ENCODE measurements at places on chromosomes 11 and 22. TPM values are rescaled to one million over a fixed set of nuclear protein-coding genes. Genes with fewer than 3 reads are reported as not detected.

GRCh38 chr11:64774144-64774543 lies 4.2 kb downstream of the SF1 start:
- DNase-seq: no peak

GRCh38 chr11:5726351-5726750 lies 9.9 kb upstream of the OR56B1 start:
- no peak for DNase-seq

DNA sequence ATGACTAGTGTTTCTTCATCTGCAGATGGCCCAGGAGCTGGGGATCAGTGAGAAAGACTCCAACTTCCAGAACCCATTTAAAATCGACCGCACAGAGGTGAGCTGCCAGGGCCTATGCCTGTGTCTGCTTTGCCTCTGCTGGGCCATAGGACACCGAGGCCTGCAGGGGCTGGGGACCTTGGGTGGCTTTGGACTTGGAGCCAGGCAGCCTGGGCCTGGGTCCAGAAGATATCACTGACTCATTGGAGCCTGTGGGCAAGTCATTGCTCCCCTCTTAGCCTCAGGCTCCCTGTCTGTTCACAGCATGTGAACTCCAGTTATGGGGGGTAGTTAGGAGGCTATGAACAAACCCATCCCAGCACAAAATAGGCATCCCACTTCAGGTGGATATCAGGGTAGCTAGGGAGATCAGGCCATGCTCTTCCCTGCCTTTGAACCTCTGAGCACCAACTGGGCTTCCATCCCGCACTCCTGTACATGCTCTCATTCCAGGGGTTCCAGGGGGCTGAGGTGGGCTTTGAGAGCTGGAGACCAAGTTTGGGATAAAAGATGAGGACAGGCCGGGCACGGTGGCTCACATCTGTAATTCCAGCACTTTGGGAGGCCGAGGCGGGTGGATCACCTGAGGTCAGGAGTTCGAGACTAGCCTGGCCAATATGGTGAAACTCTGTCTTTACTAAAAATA lies 13.4 kb downstream of the CCDC134 start:
- DNase-seq: no peak

- no peak for DNase-seq
Observed at GRCh38 chr11:103897160-103897936, 139.1 kb upstream of the DDI1 start.

DNA sequence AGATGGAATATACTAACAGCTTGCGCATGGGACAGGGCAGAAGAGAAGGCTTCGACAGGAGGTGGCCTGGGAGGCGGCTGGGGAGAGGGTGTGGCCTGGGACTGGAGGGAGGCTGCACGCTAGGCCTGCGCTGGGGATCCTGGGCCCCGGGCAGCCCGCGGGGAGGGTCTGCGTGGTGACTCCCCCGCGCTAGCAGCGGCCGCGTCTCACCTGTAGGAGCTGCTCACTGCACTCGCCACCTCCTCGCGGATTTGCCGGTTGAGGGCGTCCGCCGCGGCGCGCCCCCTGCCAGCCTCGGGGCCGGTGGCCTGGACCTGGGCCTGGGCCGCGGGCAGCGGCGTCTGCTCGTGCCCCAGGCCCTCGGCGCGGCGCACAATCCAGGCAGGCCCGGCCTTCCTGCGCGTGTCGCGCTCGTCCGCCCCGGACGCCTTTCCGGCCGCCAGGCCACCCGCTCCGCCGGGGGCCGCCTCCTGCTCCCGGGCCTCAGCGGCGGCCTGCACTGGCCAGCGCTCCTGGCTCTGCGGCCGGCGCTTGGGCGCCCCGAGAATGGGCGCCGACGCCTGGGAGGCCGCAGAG lies 1.5 kb downstream of the MAP6 start:
- DNase-seq: no peak

GRCh38 chr22:46391486-46392136 lies 56.1 kb downstream of the TRMU start:
- DNase-seq: no peak

DNA sequence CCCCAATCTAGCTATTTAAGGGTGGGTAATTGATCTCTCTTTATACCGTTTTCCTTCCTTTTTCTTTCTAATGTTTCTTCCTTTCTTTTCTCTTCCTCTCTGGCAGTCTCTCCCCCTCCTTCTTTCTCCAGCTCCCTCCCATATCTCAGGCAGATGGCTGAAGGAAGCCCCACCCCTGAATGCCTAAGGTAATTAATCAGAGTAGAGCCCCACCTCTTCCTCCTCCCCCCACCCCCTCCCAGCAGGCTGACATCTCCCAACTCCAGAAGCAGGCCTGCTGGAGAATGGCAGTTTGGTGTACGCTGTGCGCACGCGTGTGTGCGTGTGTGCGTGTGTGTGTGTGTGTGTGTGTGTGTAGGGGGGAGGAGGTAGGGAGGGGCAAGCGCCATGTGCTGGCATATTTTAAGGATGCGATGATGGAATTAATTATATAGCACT lies 122.6 kb downstream of the APOL5 start:
- no peak for DNase-seq

- peak; percentile 91 for DNase-seq
Observed at GRCh38 chr11:10459029-10459970, 4.2 kb downstream of the AMPD3 start.

DNA sequence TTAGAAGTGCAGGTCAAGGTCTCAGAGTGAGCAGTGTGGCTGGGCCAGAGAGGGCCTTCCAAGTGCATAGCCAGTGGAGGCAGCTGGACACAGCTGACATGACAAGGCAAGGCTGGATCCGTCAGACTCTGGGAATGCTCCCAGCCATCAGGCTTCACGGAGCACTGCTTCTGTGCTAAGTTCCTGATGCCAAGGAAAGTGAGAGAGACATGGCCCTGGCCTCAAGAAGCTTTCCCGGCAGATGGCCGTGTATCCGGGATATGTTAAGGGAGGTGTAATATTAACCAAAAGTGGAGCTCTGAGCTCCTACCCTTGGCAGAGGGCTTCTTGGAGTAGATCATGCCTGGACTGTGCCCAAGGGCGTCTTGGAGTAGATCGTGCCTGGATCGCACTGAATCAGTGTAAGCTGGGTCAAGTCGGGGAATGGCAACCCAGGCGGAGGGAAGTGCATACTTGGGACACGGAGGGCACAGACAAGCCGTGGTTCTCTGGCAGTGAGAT lies 7.4 kb upstream of the EFCAB6 start:
- DNase-seq: no peak

DNA sequence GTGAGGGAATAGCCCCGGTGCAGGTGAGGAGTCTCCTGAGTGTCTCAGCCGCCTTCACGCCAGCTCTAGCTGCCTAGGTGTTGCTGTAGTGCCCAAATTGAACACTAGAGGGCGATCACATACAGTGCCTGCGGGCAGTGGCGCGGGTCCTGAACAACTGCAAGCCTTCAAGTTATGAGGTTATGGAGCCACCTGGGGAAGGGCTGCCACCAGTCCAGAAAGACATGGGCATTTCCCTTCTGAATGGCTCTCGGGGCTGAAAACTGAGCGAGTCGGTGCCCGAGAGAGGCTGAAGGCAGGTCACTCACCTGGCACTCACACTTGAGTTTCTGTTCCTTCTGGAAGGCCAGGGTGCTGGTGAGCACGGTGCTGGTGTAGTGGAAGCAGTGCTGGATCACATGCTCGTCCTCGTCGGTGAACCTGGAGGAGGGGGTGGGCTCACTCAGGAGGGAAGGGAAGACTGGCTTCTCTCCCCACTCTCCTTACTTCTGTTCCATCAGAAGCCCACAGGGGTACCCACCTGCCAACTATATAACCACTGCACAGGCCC lies 88.4 kb downstream of the PDE2A start:
- DNase-seq: peak; percentile 81

DNA sequence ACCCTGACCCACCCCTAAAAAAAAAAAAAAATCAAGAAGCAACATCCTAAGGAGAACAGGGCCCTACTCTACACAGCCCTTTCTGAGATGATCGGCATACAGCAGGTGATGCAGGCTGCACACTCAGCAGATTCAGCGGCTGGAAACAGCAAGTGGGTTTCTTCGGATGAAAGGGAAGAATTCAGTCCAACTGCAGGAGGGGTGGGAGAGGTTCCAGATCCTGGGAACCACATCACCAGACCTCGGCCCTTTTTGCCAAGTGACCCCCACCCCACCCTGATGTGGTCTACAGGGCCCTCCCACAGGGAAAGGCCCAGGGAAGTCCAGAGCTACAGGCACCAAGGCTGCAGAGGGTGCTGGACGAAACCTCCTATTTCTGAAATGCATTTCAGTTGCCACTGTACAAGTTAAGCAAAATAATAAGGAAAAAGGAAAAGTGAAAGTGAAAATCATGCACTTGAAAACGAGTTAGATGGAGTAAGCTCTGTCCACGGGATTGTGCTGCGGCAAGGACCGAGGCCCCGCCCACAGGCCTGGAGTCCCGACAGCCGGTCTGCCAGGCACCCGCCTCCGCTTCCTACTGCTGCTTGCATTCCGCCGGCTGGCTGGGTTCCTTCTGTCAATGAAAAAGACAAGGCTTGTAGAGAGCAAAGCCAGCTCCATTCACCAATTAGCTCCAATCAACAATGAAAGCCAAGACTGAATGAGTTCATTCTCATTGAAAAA lies 16.0 kb upstream of the PHLDA2 start:
- peak; percentile 33 for DNase-seq

- DNase-seq: peak; percentile 9
Observed at GRCh38 chr22:23278883-23279675, 98.8 kb downstream of the BCR start.

DNA sequence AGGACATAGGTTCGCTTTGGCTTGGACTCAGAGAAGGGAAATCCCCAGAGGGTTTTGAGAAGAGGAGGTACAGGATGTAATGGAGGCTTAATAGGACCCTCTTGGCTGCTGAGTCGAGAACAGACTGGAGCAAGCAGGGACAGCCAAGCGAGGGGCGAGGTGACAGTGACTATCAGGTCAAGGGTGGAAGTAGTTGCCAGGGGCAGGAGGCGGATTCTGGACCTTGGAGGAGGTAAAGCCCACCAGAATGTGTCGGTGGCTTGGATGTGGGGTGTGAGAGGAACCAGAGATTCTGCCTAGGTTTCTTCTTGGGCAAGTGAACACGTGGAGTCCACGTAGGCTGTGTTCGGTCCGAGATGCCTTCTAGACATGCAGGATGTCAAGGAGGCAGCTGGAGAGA lies 4.4 kb downstream of the TRMT112 start:
- no peak for DNase-seq

DNA sequence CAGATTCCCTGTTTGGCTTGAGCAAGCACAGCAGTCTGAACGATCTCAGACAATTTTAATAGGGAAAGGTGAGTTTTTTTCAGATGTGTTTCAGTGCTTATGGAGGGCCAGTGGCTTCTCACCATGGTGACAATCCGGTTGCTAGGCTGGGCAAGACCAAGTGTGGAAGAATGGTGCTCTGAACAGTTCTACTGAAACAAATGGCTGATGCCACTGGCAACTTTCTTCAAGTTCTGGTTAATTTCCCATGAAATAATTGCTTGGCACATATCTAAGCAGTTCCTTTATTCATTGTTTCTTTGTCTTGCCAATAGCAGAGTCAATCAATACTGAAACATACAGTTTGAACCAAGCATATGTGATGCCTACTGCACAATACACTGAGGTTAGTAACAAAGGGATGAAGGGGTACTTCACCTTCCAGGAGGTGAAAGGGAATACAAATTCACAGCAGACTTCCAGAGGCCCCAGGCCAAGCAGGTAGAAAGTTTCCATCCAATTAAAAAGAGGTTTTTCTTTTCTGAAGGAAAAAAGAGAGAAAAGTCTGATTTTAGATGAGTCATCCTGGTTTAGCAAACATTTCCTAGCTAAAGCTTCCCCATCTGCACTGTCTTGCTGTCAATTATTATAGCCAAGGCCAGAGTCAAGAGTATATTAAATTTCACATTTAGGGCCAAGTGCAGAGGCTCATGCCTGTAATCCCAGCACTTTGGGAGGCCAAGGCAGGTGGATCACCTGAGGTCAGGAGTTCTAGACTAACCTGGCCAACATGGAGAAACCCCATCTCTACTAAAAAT lies 21.2 kb upstream of the NDUFC2 start:
- DNase-seq: no peak

DNA sequence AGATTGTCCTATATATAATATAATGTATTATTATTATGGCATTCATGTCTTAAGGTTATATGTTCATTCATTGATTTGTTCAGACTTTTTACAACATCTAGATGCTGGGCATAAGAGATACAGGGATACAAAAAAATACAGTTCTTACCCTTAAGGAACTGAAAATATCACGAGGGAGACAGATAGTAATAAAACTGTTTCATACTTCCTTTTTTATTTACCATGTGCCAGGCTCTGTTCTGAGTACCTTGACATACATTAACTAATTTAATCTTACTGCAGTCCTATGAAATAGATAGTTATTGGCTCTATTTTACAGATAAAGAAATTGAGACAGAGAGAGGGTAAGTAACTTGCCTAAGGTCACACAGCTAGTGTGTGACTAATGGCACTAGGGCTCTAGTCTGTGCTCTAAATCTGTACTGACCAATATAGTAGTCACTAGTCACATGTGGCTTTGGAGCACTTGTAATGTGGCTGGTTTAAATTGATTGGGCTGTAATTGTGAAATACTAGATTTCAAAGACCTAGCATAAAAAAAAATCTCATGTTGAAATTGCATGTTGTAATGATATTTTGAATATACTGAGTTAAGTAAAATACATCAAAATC lies 21.3 kb downstream of the TRIM44 start:
- no peak for DNase-seq

DNA sequence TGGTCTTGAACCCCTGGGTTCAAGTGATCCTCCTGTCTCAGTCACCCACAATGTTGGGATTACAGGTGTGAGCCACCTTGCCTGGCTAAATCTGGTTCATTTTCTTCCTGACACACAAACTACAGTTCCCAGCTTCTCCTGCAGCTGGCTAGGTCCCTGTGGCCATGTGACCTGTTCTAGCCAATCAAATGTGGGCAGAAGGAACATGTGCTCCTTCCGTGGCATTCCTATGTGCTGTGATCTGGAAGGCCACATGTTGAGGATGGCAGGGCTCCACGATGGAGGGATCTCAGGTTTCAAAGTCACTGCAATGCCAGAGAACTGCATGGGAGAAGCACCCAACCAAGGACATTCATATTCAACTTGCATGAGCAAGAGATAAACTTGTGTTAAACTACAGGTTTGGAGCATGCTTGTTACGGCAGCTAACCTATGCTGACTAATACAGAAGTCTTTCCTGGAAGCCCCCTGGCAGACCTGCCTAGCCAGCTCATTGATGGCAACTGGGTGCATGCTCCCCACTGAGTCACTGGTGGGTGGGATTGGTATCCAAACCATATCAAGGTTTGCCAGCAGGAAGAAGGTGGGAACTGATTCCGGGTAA lies 86.0 kb downstream of the RPS6KA4 start:
- no peak for DNase-seq

- DNase-seq: no peak
Observed at GRCh38 chr22:44906999-44907644, 102.7 kb downstream of the PHF21B start.

Gene PARVG
- total RNA-seq: 142 TPM

Gene NCR3LG1
- 2.3 TPM for total RNA-seq

Gene ADM
- 0.30 TPM for total RNA-seq

Gene RAG2
- not detected for total RNA-seq

Gene OR8D1
- total RNA-seq: not detected

Gene PRR14L
- total RNA-seq: 43.1 TPM

Measured in naive thymus-derived CD4-positive, alpha-beta T cell (primary cell).